Activated naive CD4-positive, alpha-beta T cell treated with Interleukin-2 at 50 U/mL for 16 hours (primary cell): ENCODE measurements at places on chromosomes 7 and 10.
A peak's percentile ranks its signal among the peaks of the same experiment; 100 is the strongest.

- DNase-seq = no peak
Observed at GRCh38 chr10:43059336-43059720, 17.5 kb upstream of the RET start.

DNA sequence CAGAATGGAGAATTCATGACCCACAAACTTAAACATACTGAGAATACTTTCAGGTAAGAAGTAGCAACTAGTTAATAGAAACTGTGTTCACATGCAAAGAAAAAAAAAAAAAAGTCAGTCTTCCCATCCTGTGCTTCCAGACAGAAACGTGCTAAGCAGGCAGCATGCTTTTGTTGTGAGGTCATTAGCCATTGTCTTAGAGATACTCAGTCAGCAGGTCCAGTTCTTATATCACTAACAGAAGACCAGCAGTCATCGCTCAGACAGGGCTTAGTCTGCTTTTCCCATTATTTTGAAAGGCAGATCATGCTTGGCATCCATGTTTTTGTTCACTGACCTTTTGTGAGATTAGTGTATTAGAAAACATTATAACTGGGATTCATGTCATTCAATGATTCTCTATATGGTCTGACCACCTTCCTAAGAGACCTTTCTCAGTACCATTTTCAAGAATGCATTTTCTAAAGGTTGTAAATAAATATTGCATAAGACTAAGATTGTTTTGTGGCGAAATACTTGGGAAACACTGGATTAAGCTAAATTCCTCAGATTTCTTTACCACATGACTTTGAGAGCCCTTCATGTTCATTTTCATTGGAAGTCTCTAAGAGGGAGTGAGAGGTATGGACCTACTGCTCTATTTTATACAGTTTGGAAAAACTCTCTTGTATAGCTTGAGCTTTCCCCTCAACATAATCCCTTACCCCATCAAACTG is 45.0 kb upstream of the AGBL3 start:
- no peak for DNase-seq

GRCh38 chr10:71713135-71714030 is 6.2 kb downstream of the C10orf105 start:
- peak; percentile 32 for DNase-seq

DNA sequence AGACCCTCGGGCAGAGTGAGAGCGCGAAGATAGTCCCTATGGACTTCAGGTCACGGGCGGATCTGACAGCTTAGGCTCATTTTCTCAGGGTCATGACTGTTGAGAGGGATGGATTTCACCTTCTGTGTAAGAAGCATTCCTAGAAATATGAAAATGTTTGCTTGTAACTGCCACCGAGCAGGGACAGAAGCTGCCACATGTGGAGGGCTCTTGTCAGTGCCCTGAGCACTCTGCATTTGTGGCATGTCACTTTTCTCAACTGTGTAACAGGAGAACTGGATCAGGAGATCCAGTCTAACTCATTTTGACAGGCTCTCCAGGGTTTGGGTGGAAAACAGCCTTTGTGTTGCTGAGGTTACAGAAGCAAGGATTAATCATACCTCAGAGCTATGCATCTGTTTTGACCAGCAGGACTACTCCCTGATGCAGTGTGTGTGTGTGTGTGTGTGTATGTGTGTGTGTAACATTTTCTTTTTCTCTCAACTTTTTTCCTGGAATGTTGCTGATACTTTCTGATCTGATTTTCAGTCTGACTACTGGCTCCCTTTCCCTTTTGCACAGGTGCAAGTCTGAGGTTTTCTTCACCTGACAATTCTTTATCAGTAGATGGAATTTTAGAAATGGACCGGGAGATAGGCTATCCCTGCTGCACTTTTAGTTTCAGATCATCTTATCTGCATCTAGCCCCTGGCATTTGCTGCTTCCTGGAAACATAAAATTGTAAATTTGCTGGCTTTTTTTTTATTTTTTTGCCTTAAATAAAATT is 183.3 kb downstream of the STK31 start:
- no peak for DNase-seq

DNA sequence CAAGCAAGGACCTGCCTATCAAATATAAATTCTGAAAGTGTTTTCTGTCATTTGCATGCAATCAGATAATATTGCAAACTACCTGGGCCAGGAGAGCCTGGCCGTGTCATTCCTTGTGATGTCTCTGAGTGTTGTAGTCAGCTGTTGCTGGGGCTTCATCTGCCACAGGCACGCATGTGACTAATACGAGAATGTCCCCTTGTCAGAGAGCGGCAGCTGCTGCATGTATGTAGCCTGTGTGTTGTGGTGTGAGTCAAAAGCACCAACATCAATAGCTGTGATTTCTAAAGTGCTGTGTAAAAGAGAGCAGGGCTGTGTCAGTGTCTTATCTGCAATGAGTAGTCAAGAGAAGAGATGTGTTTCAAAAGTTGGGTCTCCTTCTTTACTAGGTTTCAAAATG is 155.4 kb downstream of the POU6F2 start:
- DNase-seq = no peak

- DNase-seq = no peak
Observed at GRCh38 chr7:135709508-135709907, 18.5 kb downstream of the SLC13A4 start.

DNA sequence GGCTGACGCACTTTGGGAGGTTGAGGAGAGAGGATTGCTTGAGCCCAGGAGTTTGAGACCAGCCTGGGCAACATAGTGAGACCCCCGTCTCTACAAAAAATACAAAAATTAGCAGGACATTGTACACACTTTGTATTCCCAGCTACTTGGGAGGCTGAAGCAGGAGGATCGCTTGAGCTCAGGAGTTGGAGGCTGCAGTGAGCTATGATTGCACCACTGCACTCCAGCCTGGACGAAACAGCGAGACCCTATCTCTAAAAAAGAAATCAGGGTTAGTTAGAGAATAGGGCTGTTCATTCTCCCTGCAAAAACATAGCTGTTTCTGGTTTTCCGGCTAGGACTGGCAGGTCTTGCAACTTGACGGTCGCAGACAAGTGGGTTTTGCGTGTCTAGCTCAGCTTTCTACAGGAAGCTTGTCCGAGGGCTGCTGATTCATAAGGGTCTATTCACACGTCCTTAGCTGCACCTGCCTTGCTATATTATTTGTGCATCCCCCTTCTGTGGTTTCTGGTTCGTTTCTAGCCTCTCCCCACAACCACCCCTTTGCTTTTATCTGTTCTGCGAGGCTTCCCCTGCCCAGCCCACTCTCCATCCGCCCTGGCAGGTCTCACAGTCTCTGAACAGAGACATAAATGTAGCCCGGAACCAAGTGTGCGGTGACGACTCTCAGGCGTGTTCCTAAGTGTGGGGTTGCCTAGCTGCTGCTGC is 10.7 kb downstream of the AMZ1 start:
- peak; percentile 54 for DNase-seq

GRCh38 chr10:29471544-29471859 is 163.3 kb downstream of the SVIL start:
- no peak for DNase-seq

DNA sequence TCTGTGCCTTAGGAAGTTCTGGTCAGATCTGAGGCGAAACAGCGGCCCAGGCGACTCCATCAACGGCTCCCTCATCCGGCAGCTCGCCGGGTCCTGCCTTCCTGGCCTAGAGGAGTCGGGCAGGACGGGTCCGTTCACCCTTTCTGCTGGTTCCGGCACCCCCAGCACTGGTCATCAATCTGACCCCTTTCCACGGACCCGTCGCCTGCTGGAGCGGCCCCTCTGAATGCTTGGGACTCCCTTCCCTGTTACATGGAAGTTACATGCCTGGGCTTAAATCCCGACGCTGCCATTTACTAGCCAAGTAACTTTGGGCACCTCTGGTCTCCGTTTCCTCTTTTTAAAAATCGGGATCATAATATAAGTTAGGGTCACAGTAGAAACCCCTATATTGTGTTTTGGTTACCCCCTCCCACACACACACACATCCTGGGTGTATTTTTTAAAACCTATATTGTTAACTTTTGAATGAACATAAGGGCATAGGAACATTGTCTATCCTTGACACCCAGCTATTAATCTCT is 607 bp upstream of the GGCT start:
- DNase-seq = no peak

DNA sequence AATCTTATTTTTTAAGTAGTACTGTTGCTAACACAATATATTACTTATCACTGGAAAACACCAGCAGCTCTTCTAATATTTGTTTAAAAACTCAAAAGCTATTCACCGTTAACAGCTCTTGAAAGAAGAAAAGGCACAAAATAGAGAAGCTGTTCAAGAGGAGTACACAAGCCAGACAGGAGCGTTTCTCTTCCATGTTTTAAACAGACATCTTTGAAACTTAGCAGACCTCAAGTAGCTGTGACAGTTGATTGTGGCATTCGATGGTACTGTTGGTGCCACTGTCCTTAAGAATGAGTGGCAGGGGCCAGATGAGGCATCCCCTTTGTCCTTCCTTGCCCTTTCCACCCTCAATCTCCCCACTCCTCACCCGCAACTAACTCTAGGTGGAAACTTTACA is 81.6 kb upstream of the PRR15 start:
- DNase-seq = no peak

DNA sequence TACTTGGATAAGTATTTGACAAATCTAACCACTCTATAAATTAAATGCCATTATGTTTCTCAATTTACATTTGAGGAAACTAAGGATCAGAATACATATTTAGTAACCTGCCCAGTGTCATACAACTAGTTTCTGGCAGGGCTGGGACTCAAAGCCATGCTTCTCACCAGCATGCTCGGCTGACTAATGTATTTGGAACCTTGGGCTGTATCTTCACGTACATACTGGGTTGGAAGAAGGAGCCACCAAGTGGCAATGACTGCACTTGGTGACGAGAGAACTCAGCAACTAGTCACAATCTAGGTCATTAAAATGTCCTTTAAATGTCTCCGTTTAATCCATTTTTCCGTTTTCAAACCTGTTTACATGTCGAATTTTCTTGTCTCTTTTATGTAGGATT is 42.9 kb downstream of the CHRM2 start:
- DNase-seq = no peak

DNA sequence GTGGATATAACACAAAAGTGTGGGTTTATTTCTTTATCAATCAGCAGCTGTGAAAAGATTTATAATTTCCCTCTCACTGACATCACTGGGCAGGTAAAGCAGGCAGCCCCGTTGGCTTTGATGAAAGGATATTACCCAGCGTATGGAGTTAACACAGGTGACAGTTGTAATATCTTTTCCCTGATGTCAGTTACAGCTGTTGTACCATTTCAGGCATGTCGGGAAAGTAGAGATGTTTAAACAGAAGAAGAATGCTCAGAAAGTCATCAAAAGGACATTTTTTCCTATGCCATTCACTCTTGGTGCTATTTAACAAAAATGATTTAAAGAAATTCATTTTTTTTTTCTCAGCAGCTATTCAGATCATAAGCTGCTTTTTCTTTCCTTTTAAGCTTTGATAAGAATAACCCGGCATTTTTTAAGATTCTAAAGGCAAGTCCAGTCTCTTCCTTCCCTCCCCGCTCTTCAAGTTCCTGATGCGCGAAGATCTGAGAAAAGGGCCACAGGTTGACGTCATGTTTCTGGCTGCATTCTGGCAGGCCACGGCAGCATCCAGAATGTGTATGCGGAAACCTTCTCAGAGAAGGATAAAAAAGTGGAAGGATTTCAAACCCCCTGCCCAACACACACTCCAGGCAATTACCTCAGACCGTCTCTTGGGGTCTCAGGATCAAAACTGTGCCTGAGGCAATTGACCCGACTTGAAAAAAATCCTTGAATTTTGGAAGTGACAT is 32.5 kb upstream of the ADAM12 start:
- DNase-seq = no peak

- no peak for DNase-seq
Observed at GRCh38 chr7:102318482-102318971, 31.9 kb downstream of the SH2B2 start.

- no peak for DNase-seq
Observed at GRCh38 chr10:13390604-13391522, 42.8 kb upstream of the SEPHS1 start.

DNA sequence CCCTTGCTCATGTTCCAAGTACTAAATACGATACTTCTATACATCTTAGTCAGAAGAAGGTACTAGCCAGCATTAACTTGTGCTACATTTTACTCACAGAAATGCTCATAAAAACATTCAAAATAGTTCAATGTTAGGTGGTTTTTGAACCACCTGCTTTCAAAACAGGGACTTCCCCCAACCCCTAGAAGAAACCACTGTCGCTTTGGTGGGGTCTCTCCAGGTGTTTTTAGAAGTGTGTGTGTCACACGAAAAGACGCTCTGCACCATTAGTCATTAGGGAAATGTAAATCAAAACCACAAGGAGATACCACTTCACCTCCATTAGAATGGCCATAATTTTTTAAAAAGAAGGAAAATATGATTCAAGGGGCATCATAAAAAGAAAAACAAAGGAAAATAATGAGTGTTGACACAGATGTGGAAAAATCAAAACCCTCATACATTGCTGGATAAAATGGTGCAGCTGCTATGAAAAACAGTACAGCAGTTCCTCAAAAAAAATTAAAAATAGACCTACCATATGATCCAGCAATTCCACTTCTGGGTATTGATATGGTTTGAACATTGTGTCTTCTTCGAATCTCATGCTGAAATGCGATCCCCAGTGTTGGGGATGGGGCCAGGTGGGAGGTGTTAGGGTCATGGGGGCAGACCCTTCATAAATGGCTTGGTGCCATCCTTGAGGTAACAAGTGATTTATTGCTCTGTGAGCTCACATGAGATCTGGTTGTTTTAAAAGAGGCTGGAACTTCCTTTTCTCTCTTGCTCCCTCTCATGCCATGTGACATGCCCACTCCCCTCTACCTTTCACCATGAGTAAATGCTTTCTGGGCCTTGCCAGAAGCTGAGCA is 74.2 kb downstream of the MALSU1 start:
- peak; percentile 66 for DNase-seq

DNA sequence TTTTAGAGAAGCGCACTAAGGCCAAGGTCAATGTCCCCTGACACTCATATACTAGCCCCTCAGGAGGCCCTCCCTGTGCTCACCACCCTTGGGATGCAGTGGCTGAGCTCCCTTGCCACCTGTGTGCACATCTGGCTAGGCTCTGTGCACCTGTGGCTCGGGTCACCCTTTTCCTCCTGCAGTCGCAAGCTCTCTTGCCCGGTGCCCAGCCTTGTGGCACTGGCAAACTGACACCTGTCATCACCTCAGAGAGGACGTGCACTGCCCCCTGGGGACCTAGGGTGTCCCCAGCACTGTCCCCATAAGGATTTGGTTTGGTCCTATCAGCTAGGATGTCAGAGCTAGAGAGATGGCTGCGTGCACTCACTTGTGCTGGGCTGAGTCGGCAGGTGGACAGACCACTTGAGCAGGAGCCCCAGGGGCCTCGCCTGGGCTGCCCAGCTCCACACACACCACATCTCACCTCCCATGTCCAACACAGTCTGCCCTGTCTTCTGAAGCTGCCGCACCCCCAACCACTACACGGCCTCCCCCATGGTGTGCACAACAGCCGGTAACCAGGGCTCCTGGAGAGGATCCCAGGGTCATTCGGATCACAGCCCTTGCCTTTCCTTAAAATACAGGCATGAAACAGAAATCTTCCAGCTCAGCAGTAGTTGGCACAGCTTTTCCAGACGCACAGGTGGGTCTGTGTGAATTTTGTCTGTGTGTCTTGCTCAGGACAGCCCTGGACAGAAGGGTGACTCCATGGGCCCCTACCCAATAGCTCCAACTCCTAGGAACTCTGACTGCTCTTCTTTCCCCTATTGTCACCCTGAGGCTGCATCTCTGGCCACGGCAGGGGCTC is 111.0 kb downstream of the GRID1 start:
- DNase-seq = no peak
